ENCODE measurements at places on chromosomes 5 and 9.

- no peak for DNase-seq
Observed at GRCh38 chr9:82726424-82727276, 336.3 kb downstream of the RASEF start.

DNA sequence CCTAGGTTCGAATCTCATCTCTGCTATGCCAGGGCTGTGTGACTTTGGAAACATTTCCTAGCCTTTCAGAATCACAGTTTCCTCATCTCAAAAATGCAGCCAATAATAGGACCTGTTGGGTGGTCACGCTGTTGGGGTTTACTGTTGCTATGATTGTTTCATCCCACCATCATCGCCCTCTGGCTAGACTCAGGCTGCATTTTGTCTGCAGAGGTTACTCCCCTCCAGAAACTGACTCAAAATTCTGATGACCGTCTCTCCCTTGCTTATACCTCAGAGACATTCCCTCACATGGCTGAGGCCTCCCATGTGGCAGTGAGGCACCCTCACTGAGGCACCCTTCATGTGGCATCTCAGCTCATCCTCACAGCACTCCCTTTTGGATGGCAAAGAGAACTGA is 61.6 kb downstream of the COL27A1 start:
- no peak for DNase-seq

DNA sequence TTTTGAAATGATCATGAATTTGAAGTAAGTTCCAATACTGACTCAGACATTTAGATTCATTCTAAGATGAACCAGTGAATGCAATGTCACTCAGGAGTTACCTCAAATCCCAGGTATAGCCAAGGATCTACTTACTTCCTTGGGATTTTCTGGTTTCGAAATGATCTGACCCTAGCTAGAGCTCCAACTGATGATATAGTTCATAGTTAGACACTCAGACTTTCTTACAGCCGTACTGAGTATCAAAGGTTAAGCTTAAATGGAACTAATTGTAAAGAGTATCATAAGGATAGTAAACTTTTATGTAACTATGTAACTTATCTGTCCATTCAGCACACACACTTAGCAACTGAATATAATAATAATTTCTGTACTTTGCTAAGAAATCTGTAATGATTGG is 84.0 kb upstream of the FSD1L start:
- DNase-seq = no peak

DNA sequence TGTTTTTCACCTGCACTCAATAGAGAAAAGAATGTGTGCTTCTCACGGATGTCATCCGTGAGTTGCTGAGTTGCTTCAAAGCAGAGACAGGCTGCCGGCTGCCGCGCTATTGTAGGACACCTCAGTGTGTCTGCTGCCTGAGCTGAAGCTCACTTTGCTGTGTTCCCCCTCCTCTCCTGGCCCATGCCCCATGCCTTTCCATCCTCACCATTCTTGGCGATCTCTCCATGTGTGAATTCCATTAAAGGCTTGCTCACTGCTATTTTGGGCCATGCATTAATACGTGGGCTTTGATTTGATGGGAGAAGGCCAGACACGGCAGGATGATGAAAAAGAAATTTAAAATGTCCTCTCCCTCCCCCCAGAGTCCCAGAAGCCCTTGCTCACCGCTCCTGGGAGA is 14.5 kb downstream of the ADAM19 start:
- DNase-seq = no peak

- DNase-seq = no peak
Observed at GRCh38 chr5:14685757-14686156, 21.2 kb downstream of the OTULIN start.

DNA sequence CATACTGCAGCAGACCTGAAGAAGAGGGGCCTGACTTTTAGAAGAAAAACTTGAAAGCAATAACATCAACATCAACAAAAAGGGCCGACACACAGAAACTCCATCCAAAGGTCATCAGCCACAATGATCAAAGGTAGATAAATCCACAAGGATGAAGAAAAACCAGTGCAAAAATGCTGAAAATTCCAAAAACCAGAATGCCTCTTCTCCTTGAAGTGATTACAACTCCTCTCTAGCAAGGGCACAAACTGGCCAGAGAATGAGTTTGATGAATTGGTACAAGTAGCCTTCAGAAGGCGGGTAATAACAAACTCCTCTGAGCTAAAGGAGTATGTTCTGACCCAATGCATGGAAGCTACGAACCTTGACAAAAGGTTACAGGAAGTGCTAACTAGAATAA is 186.2 kb upstream of the RAI14 start:
- no peak for DNase-seq

GRCh38 chr5:63831381-63831780 is 130.9 kb downstream of the HTR1A start:
- DNase-seq = no peak

DNA sequence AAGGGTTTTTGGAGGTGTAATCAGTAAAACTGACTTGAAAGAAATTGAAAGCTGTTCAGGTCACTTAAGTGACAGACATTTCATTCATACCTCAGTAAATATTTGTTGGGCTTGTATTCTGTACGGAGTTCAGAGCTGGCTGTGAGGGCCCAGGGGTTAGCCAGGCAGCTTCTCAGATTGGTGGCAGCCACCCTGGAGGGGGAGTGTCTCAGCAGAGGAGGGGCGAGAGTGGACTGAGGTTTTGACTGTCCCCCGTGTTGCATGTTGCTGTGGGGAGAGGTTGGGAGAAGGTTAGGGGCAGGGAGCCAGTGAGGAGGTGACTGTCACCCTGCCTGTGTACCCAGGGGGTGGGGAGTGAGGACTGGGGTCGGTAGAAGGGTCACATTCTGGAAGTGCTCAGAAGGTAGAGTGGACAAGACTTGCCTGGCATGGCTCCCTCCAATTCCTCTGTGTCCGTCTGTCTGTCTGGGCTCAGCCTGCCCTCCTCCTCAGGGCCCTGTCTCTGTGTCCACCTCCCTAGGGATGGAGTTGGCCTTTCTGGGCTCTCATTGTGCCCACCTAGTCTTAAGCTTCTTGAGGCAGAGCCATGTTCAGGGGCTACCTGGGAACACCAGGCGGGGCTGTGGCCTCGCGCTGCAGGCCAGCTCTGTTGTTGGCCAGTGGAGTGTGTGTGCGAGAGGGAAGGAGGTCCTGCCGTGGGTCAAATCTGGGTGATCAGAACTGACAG is 4.4 kb downstream of the PHF2 start:
- no peak for DNase-seq

- DNase-seq = no peak
Observed at GRCh38 chr5:142096382-142096781, 12.2 kb upstream of the NDFIP1 start.

- no peak for DNase-seq
Observed at GRCh38 chr5:173256800-173257199, 21.8 kb upstream of the NKX2-5 start.

- DNase-seq = no peak
Observed at GRCh38 chr5:56088967-56089829, 94.4 kb upstream of the IL6ST start.

DNA sequence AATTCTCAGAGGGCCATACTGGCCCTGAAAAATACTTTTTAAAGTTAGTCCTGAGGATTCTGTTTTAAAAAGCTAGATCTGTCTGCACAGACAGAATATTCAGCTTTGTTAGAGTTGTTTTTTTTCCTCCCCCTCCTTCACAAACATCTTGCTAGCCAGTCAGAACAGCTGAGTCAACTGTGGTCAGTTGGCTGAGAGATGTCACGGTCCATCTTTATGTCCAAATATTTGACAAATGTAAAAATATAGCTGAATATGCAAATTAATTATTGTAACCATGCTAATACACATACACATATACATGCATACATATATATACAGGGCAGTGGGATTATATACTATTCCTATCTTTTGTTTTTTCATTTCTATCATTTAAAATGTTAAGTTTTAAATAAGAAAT is 33.9 kb downstream of the UNC13B start:
- no peak for DNase-seq

DNA sequence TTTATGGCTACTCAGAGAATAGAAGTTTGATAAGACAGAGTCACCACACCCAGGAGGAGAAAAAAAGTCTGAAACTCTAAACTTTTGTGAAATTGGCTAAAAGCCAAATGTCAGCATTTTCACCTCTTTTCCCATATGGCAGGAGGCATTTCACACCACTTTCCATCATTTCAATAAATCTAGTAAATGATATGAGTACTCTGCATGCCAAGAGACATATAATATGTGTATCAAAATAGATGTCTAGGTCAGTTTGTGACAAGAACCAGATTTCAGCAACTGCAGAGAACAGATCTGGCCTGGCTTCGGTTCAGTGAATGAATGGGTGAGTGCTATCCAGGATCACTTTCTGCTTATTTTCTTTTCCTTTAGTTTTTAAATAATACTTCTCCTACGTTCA is 470.8 kb downstream of the ENC1 start:
- DNase-seq = no peak

DNA sequence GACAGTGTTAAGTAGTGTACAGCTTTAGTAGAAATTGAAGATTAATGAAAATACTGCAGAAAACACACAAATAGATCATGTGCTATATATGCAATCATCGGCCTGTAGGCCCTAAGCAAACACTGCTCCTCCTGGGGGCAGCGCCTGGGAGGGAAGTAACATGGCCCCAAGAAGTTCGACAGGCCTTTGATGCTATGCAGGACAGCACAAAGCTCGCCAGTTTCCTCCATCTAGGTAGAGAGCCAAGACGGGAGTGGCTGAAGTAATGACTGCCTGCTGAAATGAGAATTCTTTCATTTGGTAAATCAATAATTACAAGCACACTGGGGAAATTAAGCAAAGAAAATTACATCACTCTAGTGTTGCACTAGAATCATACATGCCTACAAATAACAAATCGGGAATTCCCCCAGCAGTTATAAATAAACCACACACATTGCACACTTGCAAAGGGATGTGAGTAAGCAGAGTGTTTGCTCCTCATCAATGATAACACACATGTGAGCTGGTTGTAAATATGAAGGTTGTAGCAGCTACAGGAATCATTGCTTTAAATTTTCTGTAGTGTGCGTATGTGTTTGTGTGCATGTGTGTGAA is 219.9 kb upstream of the NFIL3 start:
- no peak for DNase-seq

DNA sequence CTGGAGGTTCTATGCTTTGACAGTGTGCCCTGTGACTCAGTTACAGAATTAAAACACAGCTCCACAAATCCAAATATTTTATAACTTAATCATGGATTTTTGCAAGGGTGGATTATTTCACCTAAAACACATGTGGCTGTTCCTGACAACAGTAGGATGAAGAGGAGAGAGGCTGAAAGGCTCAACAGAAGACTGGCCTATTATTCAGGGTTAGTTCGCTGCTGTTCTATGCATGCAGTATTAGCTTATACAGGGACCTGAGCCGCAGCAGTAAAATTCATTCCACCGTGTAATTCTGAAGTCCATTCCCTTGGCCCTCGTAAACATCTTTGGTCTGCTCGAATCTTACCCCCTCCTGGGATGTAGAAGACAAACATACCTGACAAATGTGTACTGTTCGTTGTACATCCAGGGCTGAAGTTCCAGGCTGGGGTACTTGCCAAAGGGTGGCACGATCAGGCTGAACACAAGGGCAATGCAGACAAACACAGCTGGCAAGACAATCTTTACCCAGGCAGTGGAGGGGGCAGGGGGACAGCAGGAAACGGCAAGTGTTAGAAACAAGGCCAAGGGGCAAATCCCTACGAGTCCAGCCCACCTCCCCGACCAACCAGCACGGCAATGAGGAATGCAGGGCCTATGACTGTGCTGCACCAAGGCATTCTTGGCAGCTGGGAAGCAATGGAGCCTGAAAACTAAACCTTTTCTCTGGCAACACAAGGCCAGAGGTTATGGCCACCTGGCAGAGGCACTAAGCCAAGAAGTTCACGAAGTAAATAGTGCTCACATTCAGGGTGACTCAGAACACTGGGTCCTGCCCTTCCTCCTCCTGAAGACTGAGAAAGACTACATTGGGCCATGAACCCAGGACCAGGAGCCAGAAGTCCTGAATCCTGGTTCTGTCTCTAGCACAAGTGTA is 46.8 kb downstream of the NIPSNAP3B start:
- no peak for DNase-seq

GRCh38 chr5:67543720-67544270 is 347.2 kb upstream of the CD180 start:
- no peak for DNase-seq

GRCh38 chr5:118069452-118069851 is 918.9 kb downstream of the DTWD2 start:
- DNase-seq = no peak

DNA sequence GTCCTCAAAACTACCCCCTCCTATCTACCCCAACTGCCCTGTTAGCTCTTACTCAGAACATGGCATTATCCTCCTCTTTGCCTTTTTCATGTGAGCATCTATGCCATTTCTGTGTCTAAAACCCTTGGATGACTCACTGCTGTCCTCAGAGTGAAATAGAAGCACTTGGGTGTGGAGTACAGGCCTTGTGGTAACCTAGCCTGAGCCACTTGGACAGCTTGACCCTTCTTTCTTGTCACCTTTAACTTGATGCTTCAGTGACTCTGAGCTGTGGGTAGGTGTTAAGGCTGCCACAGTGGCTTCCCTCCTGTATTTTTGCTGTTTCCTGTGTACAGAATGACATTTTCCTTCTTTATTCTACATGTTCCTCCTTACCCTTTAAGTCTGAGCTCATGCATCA is 391.4 kb downstream of the SH3GL2 start:
- no peak for DNase-seq

- DNase-seq = no peak
Observed at GRCh38 chr9:128712451-128713410, 10.4 kb downstream of the PKN3 start.

- DNase-seq = no peak
Observed at GRCh38 chr5:161105525-161105924, 253.5 kb upstream of the ATP10B start.

GRCh38 chr5:155303120-155303519 is 289.6 kb downstream of the KIF4B start:
- no peak for DNase-seq

DNA sequence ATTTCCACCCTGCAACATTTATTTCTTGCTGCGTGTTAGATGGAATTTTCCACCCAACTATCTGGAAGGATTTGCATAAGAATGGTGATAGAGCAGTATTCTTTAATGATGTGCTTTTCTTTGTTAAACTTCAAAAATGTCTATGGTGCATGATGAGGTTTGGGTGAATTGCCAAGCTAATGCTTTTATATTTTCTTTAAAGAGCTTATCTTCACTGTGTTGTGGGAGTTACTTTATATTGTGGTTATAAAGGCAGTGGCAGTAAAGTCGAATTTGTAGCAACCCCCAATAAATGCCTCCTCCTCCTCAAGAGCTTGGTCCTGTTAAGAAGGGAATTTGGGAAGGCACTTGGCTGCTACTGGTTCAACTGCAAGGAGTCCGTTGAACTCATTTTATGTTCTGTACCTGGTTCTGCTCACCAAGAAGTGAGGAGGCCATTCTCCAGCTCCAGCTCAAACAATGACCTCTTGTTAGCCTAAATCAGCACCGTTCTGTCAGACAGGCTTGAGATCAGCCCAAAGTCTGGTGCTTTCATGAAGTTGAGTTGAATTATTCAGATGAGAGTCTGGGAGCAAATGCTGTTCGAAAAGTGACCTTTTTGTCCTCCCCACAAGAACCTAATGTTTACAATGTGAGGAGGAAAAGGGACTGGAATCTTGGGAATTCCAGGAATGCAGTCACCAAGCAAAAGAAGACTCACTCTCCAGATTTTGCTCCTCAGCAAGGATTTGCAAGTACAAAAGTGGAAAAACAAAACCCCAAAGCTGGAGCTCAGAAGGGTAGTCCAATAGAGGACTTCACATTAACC is 217.0 kb downstream of the TMEM38B start:
- DNase-seq = no peak

GRCh38 chr5:133472829-133473228 is 139.5 kb downstream of the FSTL4 start:
- DNase-seq = no peak
